Activated CD4-positive, alpha-beta T cell treated with anti-CD3 and anti-CD28 coated beads for 24 hours (primary cell): ENCODE measurements at places on chromosomes 5 and 9.

- no peak for DNase-seq
Measured at GRCh38 chr9:133103987-133104505, 17.0 kb downstream of the RALGDS start.

DNA sequence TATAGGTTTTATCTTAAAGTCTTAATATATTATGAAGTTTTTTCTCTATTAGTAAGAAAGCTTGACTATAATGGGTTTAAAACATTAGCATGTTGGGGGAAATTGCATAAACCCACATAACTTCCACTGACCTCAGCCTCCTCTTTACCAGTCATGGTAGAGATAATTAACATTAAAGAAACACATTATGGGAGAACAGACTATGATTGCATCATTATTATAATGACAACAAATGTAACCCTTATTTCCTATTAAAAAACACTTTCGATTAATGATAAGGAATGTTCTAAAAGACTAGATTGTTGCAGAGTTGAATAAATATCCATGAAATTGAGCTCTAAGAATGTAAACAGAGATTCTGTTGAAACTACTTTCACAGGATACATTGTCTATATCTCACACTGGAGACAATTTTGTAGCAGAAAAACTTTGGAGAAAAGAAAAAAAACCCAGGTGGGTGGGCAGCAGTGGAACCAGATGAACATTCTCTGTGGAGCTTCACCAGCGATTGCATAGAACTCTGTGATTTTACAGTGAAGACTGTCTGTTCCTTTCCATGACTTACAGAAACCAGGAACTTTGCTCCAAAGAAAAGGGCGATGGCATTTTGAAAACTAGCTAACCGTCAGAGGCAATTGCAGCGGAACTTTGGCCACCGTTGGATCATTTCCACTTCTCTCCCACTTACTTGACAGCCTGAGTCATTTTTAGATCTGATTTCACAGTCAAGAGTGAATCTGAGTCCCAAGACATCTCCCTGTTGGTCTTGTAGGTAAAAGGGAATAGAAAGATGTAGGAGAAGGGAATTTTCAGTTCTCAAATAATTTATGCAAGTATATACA is 21.0 kb upstream of the ERAP2 start:
- no peak for DNase-seq

DNA sequence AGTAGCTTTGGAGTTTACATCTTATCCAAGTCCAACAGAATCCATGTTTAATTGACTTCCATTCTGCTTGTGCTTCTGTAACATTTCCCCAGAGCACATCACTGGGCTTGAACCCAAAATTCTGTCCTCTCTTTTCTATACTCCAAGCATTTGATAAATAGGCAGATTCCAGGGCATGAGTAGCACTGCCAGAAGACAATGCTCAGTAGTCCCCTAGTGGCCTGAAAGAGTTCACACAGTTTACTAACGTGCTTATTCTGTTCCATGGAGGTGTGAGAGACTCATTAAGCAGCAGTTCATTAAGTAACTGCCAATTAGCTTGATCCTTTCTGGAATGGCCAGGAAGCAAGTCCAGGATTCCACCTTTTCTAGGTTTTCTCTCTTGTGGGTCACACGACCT is 9.4 kb upstream of the GABRA6 start:
- no peak for DNase-seq

GRCh38 chr5:40052808-40053207 is 626.9 kb upstream of the PTGER4 start:
- DNase-seq: no peak

DNA sequence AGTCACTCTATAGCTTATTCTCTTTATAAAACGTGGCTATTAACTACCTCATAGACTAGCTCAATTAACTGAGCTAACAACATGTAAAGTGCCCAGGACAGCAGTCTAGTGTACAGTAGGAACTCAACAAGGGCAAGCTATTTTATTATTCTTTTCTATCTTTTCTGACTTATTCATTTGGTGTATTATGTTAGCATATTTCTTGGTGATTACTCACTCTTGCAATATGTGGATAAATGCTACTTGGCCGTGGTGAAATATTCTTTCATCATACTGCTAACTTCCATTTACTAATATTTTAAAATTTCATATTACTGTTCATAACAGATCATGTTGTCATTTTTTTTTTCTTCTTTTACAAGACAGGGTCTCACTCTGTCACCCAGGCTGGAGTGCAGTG is 4.9 kb downstream of the SLC25A51 start:
- no peak for DNase-seq

- DNase-seq: no peak
Measured at GRCh38 chr9:21555911-21556310, 73.8 kb upstream of the IFNE start.

- no peak for DNase-seq
Measured at GRCh38 chr9:95435074-95435728, 81.6 kb downstream of the PTCH1 start.

DNA sequence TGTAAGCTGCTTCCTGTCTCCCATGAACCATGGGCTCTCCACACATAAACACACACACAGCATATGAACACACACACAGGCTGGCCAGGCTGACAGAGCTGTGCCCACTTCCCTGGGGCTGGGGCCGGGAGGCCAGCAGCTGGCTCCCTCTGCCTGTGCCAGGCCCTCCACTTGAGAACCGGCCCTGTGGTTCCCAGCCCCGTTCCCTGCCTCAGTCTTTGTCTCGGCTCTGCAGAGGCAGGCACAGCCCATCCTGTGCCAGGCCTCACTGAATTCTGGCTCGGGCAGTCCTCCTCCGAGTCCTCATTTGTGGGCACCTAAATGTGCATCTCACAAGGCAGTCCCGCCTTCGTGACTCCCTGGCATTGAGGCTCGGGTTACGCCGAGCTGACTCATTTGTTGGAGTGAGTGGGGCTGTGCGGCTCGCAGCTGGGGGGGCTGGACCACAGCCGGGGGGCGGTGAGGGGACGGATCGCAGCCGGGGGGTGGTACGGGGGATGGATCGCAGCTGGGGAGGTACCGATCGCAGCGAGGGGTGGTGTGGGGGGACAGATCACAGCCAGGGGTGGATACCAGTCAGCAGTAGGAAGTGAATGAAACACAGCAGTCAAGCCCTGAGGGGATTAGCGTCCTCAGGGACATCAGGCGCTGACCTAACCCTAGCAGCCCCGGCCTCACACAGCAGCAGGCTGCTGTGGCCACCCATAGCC is 72.3 kb downstream of the PSMB7 start:
- no peak for DNase-seq

DNA sequence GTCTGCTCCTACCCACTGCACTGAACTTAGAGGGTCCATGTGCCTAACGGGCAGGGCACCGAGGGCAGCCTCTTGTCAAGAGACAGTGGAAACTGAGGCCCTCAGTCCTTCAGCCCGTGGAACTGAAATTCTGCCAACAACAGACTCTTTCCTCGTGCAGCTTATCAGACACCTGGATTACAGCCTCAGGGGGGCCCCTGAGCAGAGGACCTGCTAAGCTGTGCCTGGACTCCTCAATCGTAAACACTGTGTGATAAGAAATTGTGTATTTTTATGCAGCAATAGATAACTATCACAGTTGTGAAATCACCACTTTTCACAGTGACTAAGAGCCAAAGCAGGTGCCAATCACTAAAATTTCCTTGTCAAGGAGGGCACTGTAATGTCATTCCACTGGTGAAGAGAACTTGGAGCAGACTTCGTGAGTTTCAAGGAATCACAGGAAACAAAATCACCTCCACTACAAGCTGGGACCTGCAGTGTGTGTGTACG is 33.4 kb upstream of the CTSV start:
- DNase-seq: no peak

- no peak for DNase-seq
Measured at GRCh38 chr5:77877516-77878355, 101.6 kb upstream of the TBCA start.

DNA sequence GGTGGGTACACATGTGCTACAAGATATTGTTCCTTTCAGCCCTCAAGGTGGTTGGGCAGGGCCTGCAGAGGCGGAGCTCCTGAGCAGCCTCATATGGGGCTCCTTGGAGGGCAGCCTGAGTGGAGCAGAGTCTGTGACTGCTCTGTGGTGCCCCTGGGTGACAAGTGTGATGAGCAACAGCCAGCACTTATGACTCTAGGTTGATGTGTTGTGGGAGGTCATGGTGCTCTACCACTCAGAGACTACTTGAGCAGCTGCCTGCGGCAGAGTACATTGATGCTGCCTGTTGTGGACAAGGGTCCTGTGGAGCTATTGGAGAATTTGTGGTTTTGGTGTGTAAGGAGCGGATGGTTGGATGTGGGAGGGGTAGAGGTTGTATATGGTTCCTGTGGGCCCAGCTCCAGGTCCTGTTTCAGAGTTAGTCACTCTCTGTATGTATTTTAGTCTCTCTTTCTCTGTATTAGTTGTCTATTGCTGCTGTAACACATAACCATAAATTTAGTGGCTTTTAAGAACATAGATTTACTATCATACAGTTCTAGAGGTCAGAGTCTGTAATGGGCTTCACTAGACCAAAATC is 141.3 kb downstream of the SREK1 start:
- DNase-seq: no peak

DNA sequence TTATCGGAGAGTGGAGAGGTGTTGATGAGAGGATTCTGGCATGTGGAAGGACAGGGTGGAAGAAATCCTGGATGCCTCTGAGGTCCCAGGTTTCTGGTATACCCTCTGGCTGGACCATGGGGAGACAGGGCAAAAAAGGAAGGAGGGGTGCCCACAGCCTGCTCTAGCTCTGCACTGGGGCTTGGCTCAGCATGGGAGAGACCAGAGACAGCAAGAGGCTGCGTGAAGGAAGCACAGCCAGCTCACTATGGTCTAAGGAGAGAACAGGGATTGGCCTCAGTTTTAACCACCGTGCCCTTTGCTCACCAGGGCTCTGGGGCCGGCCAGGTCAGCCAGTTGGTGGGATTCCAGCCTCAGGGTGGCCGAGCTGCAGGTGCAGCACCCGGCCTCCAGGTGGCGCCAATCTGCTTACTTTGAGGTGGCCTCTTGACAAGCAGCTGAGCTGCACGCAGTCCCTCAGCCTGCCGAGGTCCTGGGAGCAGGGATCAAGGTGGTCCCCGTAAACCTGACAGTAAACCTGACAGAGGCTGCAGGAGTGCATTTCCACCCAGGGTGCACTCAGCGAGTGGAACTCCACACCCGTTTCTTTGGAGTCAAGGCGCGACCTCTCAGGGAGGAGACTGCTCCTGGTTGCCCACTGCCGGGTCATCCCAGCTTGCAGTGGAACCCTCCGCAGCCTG is 25.0 kb upstream of the SPTLC1 start:
- peak; percentile 63 for DNase-seq

GRCh38 chr5:132268769-132269551 is 11.5 kb downstream of the PDLIM4 start:
- no peak for DNase-seq

- DNase-seq: no peak
Measured at GRCh38 chr9:106481013-106481609, 381.9 kb upstream of the ZNF462 start.

DNA sequence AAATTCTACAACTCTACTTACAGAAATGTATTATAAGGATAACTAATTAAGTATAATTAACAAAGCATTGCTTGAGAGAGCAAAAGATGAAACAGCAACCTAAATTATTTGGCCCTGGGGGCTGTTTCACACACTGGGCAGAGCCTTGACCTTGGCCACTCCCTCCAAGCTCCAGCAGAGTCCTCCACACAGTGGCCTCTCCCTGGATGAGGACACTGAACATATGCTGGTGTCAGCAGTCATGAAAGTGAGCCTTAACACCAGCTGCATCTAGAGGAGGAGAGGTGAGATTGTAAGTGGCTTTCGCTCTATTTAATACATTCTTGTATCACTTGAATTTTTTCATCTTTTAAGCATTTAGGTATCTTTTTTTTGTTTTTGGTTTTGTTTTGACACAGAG is 23.3 kb upstream of the ZDHHC12 start:
- DNase-seq: no peak

GRCh38 chr5:97548739-97549080 is 365.7 kb upstream of the RIOK2 start:
- no peak for DNase-seq

DNA sequence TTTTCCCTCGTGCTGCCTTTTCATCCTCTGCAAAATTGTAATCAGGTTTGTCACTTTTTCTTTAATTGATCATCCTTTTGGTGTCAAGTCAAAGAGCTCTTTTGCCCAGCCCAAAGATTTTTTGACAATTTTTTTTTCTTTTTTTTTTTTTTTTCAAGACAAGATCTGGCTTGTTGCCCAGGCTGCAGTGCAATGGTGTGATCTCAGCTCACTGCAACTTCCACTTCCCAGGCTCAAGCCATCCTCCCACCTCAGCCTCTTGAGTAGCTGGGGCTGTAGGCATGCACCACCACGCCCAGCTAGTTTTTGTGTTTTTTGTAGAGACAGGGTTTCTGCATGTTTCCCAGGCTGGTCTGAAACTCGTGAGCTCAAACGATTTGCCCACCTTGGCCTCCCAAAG is 36.7 kb downstream of the CDK7 start:
- DNase-seq: no peak

- DNase-seq: no peak
Measured at GRCh38 chr5:40202814-40203440, 476.8 kb upstream of the PTGER4 start.

DNA sequence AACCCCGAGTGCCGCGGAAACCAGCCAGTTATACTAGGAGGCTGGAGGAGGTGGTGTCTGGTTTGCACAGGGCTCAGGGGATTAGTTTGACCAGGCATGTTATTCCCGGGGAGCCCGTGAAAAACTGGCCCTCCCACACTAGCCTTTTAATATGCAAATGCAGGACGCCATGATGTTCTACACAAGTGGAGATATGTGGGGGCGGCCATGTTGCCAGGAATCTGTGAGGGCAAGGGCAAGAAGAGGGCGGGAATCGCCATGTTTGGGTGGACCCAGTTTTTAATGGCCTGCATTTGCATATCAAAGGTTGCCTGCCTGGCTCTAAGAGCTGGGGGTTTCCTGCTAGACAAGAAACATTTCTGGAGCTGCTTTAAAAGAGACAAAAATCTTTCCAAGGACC is 940.7 kb downstream of the CDH18 start:
- DNase-seq: no peak

- no peak for DNase-seq
Measured at GRCh38 chr5:112635276-112635675, 102.4 kb upstream of the APC start.

DNA sequence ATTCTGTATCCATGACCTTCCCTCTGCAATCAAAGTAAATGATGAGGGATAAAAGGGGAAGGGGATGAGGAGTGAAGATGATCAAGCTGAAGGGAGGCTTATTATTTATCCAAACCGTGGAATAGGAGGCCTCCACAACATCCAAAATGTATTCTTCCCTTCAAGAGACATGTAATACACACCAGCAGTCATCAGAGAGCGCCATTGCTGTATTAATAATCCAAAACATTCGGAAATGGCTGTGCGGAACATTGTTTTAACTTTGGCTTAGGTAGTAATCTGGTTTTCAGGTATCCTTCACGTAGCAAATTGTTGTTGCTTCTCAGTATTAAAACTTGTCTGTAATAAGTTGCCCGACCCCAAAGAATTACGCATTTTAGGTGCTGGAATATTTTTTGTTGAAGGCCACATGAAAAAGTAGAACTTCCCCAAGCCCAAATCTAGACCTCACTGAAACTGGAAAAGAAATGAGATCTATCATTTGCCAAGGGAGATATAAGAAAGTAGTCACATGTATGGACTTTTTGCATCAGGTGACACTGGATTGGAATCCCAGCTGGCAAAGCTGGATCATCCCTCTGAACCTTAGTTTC is 2.6 kb upstream of the BOD1 start:
- DNase-seq: peak; percentile 9

- DNase-seq: no peak
Measured at GRCh38 chr9:36315283-36315682, 57.0 kb upstream of the GNE start.

GRCh38 chr5:125357660-125358059 is 611.2 kb upstream of the ZNF608 start:
- DNase-seq: no peak

GRCh38 chr5:16140944-16141343 is 38.6 kb downstream of the MARCHF11 start:
- no peak for DNase-seq
